ENCODE measurements at places on chromosomes 3 and 15.

GRCh38 chr3:152497457-152497856 is 228.7 kb downstream of the MBNL1 start:
- no peak for DNase-seq

DNA sequence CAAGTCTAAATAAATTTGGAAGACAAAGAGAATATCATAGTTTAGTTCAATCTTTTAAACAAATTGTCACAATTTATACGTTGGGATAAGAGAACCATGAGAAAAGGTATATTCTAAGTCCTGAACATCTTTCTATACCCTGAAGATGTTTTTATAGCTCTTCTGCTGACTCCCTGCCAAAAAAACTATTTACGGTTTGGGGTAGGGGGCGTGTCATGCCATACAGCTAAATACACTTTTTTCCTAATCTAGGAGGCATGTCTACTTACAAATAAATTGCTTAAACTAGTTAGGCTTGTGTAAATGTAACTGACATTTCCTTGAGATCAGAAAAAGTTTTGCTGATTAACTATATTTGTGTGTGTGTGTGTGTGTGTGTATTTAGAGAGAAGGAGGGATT is 163.3 kb downstream of the PGPEP1L start:
- no peak for DNase-seq

- no peak for DNase-seq
Observed at GRCh38 chr3:126954141-126954842, 28.6 kb upstream of the PLXNA1 start.

DNA sequence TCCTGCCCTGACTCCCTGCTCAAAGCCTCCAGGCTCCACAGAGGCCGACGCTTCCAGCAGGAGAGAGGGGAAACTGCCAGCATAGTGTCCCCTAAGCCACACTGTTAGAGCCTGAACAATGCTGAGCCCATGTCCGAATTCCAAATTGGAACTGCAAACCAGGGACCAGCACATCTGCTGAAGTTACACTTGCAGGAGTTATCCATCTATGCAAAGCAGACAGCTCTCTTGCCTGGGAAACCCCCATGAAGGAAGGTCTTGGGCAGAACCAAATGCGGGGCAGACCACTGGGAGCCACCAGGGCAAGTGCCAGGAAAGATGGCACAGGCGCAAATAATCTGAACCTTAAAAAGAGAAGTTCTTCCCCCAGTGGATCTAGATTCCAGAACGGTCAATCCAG is 625 bp downstream of the LRRC15 start:
- DNase-seq: no peak

- no peak for DNase-seq
Observed at GRCh38 chr3:189673535-189673934, 42.3 kb downstream of the TP63 start.

DNA sequence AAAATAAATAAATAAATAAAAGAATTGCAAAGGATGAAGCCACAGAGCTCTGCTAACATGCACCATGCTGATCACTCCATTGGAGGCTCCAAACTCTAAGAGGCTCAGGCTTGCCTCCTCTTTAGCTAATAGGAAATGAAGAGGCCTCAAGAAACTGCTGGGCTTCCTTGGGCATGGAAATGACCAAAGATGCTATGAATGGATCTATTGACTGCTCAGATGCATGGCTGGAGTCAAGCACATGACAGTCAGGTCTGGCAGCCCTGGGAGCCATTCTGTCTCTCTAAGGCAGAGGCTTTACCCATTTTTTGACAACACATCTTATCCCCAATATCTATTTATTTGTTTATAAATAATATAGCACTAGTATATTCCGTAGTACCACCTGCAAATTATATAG is 5.3 kb upstream of the LIPC start:
- DNase-seq: no peak

- DNase-seq: no peak
Observed at GRCh38 chr3:37620071-37620635, 241.5 kb upstream of the CTDSPL start.

- no peak for DNase-seq
Observed at GRCh38 chr3:57796261-57796660, 40.2 kb downstream of the SLMAP start.

- no peak for DNase-seq
Observed at GRCh38 chr3:190097025-190097424, 23.7 kb downstream of the P3H2 start.

DNA sequence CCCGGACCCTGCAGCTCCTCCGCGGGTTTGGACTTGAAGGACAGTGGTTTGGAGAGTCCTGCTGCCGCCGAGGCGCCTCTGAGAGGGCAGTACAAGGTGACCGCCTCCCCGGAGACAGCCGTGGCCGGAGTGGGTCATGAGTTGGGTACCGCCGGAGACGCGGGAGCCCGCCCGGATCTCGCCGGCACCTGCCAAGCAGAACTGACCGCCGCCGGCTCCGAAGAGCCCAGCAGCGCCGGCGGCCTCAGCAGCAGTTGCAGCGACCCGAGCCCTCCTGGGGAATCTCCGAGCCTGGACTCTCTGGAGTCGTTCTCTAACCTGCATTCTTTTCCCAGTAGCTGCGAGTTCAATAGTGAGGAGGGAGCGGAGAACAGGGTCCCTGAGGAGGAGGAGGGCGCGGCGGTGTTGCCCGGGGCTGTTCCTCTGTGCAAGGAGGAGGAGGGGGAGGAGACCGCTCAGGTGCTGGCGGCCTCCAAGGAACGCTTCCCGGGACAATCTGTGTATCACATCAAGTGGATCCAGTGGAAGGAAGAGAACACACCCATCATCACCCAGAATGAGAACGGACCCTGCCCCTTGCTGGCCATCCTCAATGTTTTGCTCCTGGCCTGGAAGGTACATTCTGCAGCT is 634 bp downstream of the MINDY2 start:
- DNase-seq: no peak

GRCh38 chr3:141217389-141217788 is 14.2 kb upstream of the PXYLP1 start:
- no peak for DNase-seq

DNA sequence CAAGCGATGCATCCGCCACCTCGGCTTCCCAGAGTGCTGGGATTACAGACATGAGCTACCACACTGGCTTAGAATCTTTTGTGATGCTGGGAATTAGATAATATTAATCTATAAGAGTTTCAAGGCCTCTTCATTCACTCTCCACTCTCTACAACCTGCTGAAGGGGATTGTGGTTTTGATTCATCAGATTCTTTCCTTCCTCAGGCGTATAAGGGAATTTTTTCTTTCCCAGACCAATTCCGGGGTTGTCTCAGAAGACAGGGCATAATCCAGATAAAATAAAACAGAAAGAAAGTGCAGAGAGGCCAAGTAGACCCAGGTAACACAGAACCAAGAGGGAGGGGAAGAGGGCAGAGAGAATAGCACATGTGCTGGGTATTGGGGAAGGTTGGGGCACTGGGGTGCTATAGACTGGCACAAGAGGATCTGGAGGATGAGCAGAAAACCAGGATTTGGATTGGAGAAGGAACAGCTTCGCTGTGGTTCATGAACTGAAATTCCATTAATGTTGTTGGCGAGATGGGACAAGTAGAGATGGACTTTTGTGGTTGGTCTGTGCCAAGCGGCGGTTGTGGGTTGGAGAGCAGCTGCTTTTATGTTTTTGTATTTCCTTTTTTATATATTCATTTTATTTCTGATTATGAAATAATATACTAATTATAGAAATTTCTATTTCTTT is 12.8 kb downstream of the ARL6IP5 start:
- no peak for DNase-seq

DNA sequence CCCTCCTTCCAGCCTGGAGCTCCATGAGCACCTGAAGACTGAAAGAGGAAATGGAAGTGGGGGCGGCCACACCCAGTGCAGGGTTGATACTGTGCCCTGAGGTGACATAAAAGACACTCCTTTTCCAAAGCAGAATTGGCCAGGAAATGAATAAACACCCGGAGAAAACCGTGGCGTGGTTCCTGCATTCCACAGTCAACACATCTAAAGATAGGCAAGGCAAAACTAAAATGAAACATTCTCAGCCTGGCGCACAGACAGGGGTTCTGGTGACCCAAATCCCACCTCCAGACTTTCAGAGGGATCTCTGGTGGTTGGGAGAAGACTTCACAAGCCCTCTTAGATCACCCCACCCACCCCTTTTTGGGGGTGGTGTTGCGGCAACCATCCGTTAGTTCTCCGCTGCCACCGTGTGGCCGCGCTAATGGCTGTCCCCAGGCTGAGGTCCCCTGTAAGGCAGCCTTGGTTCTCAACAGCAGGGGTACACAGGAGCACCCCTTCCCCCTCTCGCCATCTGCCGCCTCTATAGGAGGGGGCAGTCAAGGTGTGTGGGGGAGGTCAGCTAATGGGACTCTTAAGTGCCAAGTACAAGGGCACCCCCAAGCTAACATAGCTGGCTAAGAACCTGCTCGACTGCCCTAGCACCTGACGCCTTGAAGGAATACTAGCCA is 2.5 kb upstream of the MST1R start:
- DNase-seq: peak; percentile 30

- DNase-seq: no peak
Observed at GRCh38 chr15:58504674-58505234, 73.0 kb downstream of the LIPC start.

- no peak for DNase-seq
Observed at GRCh38 chr3:107217172-107217571, 160.1 kb upstream of the CCDC54 start.

DNA sequence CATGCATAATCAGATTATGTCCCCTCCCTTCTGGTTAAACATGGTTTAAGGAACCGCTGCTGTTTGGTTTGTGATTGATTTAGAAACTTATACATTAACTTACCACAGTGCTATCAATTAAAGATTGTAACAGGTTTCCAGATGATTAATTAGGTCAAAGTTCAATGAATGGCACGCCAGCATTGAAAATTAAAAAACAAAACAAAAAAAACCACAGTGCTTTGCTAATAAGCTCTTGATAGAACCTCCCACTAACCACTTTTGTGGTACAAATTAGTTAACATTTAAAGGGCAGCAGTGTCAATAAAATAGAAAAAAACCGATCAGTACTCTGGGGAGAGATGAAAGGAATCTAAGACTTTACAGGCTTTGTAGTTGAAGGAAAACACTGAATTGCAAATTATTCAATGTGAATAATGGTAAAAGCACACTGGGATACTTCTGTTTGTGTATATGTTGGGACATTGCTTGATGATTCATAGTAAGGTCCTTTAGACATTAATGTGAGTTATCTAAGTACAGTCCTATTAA is 7.6 kb upstream of the C3orf38 start:
- DNase-seq: no peak

GRCh38 chr3:45597171-45597570 is 2.6 kb downstream of the LIMD1 start:
- DNase-seq: no peak

GRCh38 chr3:102135316-102135715 is 286.0 kb downstream of the NFKBIZ start:
- DNase-seq: no peak

DNA sequence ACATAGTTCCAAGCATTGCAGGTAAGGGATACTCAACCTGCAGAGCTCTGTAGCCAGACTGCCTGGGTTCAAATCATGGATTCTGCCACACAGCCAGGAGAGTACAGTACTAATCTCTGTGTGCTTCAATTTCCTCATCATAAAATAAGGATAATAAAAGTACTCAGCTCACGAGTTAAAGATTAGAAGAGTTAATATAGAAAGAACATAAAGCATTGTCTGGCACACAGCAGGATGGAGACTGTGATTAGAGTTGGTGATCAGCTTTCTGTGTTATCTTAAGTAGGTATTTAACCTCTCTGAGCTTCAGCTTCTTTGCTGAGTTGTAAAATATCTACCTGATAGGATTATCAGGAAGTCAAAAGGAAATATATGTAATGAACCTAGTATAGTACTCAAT is 2.7 kb downstream of the CEP70 start:
- no peak for DNase-seq

- DNase-seq: no peak
Observed at GRCh38 chr3:114519415-114519814, 225.6 kb downstream of the TIGIT start.

GRCh38 chr3:111610189-111610588 is 15.0 kb upstream of the ZBED2 start:
- no peak for DNase-seq

GRCh38 chr3:172071780-172072330 is 32.5 kb downstream of the FNDC3B start:
- no peak for DNase-seq

DNA sequence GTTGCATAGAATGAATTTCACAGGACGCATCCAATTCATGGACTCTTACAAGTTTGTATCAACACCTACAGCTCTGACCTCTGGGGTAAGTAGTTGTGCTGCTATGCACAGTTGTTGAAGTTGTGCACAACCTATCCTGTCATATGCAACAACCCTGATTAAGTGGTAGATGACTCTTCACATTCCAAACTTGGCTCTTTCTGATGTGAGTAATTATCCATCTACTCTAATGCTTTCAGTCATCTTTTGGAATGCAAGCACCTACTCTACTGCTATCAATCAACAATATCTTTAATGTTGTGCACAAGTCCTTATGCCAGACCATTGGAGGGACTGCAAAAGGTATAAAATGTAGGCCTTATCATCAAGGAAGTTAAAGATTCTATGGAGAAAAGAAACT is 921.4 kb downstream of the MCTP2 start:
- DNase-seq: no peak

DNA sequence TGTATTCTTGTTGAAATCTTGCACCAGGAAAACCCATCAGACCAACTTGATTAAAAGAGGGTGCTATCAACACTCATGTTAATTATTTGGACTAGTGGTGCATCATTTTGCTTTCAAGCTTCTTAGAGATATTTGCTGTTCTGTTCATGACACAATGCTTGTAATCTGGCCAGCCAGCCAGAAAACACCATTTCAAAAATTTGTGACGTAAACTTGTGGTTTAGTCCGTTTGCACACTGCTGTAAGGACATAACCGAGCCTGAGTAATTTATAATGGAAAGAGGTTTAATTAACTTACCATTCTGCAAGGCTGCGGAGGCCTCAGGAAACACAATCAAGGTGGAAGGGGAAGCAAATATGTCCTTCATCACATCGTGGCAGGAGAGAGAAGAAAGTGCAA is 374.3 kb upstream of the TGFBR2 start:
- no peak for DNase-seq

- no peak for DNase-seq
Observed at GRCh38 chr3:155302481-155302880, 9.0 kb upstream of the STRIT1 start.

- DNase-seq: no peak
Observed at GRCh38 chr3:169841171-169841570, 28.5 kb upstream of the LRRC34 start.

GRCh38 chr15:39191871-39192291 is 389.0 kb upstream of the THBS1 start:
- DNase-seq: no peak

GRCh38 chr3:165624761-165625160 is 212.5 kb downstream of the BCHE start:
- no peak for DNase-seq

- DNase-seq: no peak
Observed at GRCh38 chr15:70519616-70520015, 243.7 kb downstream of the UACA start.

DNA sequence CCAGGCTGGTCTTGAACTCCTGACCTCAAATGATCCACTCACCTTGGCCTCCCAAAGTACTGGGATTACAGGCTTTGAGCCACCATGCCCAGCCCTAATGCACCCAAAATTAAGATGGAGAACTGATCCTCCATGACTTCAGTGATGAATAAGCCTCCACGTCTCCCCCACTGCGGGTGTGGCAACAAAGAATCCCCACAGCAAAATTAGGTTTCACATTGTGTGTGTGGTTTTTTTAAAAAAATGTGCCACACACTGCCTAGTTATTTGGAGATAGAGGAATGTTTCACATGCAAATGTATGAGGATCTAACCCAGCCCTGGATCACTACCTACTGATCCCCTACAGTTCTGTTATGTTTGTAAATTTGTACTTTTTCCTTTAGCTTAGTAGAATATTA is 17.3 kb downstream of the HDAC11 start:
- no peak for DNase-seq

Data from bone marrow (tissue), 2 donors.